Stimulated activated CD4-positive, alpha-beta T cell treated with anti-CD3 and anti-CD28 coated beads, TNF-alpha, amount 100 ng/mL, for 24 hours (primary cell): ENCODE measurements at places on chromosomes 6 and 20.

- no peak for DNase-seq
Measured at GRCh38 chr6:13836170-13836569, 21.8 kb upstream of the MCUR1 start.

DNA sequence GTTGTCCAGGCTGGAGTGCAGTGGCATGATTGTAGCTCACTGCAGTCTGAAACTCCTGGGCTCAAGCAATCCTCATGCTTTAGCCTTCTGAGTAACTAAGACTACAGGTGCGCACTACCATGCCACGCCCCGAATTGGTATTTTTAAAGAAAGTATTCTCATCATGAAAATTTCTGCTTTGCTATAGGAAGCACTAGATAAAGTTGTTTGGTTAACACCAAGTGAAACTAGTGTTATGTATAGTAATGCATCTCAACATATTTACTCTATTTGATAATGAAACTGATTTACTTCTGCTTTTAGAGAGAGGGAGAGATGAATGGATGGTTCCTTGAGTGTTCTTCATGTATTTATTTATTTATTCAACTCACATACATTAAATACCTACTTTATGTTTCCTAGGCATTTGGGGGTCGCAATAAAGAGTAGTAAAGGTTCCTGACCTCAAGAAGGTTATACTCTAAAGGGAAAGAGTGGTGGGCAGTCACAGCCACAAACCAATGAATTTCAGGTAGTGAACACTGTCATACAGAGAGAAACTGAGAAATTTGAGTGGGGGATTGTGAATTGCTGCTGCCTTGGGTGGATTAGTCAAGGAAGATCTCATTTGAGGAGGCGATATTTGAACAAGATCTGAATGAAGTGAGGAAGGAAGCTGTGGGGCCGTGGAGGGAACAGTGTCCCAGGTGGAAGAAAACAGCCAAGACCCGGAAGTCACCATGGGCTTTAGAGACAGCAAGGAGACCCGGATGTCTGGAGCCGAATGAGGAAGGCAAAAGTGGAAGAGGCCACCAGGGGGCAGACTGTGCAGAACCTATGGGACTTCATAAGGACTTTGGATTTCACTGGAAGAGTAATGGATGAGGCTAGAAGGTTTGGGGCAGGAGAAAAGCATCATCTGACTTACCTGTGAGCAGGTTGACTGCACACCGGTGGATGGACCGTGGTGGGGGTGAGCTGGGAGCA, 185.6 kb downstream of the TSHZ2 start:
- DNase-seq = peak; percentile 19

DNA sequence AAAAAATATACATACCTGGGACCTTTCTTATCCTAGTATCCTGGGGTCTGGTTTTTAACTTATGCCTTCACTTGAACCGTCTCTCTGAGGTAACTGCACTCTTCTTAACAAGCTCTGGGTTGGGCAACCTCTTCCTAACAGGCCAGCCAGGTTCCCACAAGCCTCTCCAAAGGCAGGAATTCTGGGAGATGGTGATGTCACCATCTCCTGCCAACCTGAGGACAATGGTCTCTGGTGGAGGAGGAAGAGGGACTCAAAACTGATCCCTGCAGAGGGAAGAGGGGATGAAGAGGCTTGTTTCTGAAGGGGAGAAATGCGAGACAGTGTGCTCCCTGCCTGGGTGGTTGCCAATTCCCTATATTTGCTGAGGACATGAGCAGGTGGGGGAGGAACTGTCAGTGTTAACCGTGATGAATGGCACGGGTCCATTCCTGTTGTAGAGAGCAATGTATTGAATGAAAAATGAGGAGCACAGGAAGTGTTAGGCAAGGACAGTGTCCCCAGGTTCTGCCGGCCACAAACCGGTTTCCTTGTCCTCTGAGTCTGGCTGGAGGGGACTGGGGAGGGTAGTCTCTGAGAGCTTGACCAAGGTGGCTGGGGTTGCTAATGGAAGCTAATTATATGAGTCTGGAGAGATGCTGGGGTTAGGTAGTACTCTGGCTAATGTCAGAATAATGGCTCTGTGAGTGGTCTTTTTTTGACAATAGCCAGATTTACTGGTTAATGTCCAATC, 95.5 kb downstream of the KCNB1 start:
- DNase-seq = no peak

DNA sequence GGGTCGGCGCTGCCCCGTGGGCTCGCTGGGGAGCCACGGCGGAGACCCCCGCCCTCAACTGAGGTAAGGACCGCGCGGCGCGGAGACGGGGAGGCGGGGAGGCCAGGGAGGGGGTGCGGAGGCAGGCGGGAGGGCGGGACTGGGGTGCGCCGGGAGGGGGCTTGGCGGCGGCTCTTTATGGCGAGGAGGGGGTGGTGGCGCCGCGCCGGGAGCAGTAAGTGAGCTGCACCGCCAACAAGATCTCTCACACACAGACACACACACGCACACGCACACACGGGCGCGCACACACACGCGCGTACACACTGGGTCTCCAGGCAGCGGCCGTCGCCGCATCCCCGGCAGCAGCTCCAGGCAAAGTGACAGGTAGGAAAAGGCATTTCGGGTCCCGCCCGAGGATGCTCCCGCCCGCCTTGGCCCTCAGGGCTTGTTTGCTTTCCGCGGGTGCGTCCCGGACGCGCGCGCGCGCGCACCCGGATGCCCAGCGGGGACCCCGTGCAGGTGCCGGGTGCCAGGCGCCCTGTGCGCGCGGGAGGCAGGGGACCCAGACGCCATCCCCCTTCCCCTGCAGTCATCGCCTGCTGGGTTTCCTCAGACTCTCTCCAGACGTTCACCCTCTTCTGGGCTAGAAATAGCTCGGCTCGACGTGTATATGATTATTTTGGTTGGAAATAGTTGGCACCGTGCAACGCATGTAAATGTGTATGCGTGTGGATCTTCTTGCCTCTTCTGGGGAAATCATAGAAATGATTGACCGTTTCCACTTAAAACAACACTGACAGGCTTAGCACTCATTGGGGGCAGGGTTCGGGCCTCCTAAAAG, at the start of gene PLCB4:
Gene PLCB4 (plus strand): TSS at position 247 of the 823 bp plus-strand sequence. CDS start 238,728 bp downstream, outside the sequence.
- no peak for DNase-seq
